ENCODE measurements at places on chromosomes 6 and 20. TPM values are rescaled to one million over a fixed set of nuclear protein-coding genes. Genes with fewer than 3 reads are reported as not detected.

DNA sequence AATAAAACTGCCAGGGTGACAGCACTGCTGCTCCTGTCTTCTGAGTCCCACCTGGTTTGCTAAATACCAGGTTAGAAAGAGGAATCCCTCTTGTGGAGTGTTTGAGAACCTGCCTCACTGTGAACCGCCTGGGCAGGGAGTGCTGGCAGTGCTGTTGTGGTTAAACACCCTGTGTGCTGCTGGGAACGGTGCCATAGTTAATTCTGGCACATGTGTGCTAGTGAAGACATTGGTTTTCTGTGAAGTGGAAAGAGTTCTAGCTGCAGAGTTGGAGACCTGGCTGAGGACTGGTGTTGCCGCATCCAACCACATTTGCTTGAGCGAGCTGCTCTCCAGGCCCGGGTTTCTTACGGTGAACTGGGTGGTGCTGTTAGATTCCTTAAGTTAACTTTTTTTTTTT, 72.7 kb downstream of the IGF2R start:
- peaks cover 48% of the 10 kb centered on the region for H3K4me1 ChIP-seq
- H3K27me3 ChIP-seq = no peaks in the 10 kb centered on the region
- H3K4me3 ChIP-seq = peak overlapping the region; percentile 1

- H3K27ac ChIP-seq = no peak overlapping the region
- DNase-seq = no peak
- H3K27me3 ChIP-seq = peaks cover 46% of the 10 kb centered on the region
- H3K4me1 ChIP-seq = no peaks in the 10 kb centered on the region
- H3K4me3 ChIP-seq = no peak overlapping the region
- no peaks in the 10 kb centered on the region for H3K36me3 ChIP-seq
Measured at GRCh38 chr6:117352466-117353081, 73.2 kb downstream of the ROS1 start.

GRCh38 chr6:143007646-143008045, 53.0 kb upstream of the AIG1 start:
- DNase-seq = no peak
- no peaks in the 10 kb centered on the region for H3K36me3 ChIP-seq
- H3K4me1 ChIP-seq = no peaks in the 10 kb centered on the region
- no peak overlapping the region for H3K27ac ChIP-seq

- H3K36me3 ChIP-seq = no peaks in the 10 kb centered on the region
- H3K4me3 ChIP-seq = no peak overlapping the region
- H3K4me1 ChIP-seq = no peaks in the 10 kb centered on the region
- no peak overlapping the region for H3K27ac ChIP-seq
- no peak for DNase-seq
Measured at GRCh38 chr6:163367497-163368183, 46.9 kb upstream of the QKI start.

DNA sequence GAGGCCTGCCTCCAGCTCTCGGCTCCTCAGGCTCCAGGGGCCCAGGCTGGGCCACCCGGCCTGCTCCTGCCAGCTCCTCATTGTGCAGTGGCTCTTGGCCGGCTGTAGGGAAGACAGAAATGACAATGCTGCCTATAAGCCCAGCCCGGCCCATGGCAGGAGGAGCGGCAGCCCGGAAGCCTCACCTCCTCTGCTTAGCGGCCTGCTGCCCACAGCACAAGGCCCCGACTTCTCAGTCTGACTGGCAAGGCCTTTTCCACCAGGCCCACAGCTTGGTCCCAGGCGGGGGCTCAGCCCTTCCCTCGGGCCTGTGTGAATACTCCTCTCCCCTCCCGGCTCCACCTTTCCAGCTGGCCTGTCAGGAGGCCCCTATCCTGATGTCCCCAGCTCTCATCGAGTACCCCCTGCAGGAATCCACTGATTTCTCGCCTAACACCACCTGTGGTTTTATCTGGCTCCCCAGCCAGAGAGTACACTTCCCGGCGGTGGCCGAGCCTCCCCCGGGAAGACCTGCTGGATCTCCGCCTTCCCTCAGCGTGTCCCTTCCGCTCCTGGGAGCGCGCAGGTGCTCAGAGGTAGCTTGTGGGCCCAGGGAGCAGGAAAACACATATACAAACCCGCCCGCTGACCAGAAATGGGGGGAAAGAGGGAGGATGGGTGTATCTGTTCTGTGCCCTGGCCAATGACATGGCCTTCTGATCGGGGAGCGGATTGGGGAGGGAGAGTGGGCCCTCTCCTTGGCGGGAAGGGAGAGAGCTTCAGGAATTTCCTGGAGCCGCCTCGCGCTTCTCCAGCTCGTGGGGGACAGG, 963 bp downstream of the DDRGK1 start:
- H3K36me3 ChIP-seq = peaks cover 19% of the 10 kb centered on the region
- DNase-seq = no peak
- peak overlapping the region; percentile 91 for H3K27ac ChIP-seq
- no peaks in the 10 kb centered on the region for H3K27me3 ChIP-seq
- peak overlapping the region; percentile 93 for H3K4me3 ChIP-seq

- no peaks in the 10 kb centered on the region for H3K27me3 ChIP-seq
- peak; percentile 90 for DNase-seq
- H3K27ac ChIP-seq = peak within 1 kb of the TSS; percentile 97
- H3K4me1 ChIP-seq = peaks cover 58% of the 10 kb centered on the region
- peaks cover 11% of the 10 kb centered on the region for H3K36me3 ChIP-seq
Measured at GRCh38 chr6:17392978-17393891, at the start of gene CAP2. CAP2 (plus strand) TSS chr6:17393595; CDS start chr6:17421556, 27,961 bp downstream.

DNA sequence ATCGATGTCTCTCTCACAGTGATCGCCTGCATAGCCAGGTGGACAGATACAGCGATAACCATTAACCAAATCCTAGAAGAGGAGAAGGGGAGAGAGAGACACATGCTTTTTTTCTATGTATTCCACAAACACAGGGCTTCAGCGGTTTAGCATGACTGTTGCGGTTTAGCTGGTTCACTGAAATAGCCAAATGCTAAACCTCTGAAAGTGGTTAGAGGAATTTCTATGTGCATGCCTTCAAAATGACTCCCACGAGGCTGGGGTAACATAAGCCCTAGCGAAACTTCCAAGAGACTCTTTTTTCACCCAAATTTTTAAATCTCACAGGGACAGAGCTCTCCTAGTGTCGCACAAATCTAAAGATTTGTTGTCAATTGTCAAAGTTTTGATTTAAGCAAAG, 25.1 kb downstream of the JAG1 start:
- no peaks in the 10 kb centered on the region for H3K27me3 ChIP-seq
- peak overlapping the region; percentile 45 for H3K4me3 ChIP-seq
- H3K27ac ChIP-seq = peak overlapping the region; percentile 96

DNA sequence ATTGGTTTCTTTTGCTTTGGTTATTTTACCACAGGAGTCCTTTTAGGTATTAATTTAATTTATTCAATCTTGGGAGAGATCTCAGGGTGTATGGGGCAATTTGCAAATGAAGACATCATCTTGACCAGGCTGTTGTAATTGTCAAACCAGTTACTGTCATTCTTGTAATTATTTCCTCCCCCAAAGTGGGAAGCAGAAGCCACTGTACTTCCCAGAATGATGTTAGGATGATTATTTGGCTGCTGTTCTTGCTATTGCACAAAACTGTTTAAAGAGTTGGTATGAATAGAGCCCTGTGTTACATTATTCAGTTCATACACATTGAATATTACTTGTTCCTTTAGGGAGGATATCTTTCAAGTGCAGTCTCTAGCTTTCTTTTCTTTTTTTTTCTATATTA, 1.7 kb downstream of the TAAR6 start:
- DNase-seq = no peak
- H3K4me1 ChIP-seq = no peaks in the 10 kb centered on the region
- H3K4me3 ChIP-seq = no peak overlapping the region
- H3K27ac ChIP-seq = no peak overlapping the region

SRXN1 gene
- 14.3 TPM for total RNA-seq

FERMT1 gene
- total RNA-seq = not detected

PLCB4 gene
- 5.3 TPM for total RNA-seq

SESN1 gene
- total RNA-seq = 9.4 TPM

MARCKS gene
- 868 TPM for total RNA-seq
